ENCODE measurements at places on chromosomes 5 and 9.
A peak's percentile ranks its signal among the peaks of the same experiment; 100 is the strongest.

DNA sequence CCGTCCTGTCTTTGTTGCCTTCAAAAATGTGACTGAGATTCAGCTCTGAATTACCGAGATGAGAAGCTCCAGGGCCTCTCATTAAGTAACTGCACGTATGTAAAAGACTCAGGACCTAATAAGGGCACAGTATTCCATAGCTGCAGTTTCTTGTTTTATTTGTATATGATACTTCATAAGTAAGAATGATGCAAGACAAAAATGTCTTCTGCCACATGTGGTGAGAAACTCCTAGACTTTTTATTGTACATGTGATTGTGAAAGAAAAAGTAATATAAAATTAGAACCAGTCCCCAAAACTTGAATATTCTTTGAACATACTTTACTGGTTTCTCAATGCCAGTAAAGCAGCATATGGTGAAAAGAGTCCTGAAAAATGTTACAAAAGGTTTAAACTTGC, 110.1 kb upstream of the OTULINL start:
- DNase-seq, result no peak

GRCh38 chr9:27292659-27293405, 4.1 kb downstream of the EQTN start:
- DNase-seq, result peak; percentile 51

DNA sequence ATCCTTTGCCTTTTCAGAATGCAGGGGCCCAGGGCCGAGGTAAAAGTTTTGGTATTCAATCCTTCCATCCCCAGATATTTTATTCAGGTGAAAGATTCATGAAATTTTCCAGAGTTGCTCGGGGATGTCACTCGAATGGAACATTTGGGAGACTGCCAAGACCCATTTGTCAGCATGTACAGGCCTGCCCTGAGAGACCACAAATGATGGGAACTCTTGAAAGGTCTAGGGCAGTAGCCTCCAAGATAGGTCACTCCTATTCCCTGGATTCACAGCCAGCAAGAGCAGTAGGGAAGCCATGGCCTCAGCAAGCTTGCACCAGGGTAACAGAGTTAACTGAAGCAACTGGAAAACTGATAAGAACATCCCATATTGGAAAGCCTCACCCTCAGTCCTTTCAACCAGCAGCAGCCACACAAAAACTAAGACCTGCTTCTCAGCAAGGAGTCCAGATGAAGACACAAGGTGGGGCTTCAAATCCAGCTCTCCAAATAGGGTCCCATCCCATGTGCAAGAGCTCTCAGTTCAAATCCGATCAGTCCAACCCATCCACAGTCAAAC, 12.5 kb downstream of the CARD6 start:
- DNase-seq, result no peak

DNA sequence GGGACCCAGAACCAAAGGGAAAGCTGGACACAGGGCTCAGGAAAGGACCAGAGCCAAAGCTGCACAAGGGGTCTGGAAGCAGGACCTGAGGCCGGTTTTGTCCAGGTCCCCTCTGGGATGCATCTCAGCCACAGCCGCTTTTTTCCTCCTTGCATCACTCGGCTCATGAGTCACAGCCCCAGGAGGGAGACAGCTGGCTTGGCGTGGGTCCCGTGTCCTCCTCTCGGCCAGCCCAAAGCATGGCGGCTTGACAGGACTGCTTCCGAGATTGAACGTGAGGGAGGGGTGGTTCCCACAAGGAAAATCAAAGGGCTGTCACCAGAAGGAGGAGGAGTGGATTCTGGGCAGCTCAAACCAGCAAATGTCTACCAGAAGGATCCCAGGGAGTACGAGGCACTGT, 56.7 kb upstream of the CPLX2 start:
- peak; percentile 20 for DNase-seq

DNA sequence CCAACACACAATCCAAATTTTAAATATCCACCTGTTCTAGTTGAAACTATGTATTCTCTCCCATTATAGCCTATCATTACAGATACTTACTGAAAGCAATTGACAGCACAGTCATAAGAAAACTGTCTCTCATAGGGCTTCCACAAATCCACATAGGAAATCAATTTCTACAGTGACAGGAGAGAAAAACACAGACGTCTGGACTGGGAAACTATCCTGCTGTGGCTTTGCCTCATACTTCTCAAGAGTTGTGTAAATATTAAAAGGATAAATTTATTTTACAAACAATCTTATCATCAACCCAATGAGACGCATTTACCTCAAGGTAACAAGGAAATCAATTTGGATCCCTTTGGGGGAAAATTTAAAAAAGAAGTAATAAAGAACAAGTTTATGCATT, 517.5 kb downstream of the EFNA5 start:
- DNase-seq, result no peak

DNA sequence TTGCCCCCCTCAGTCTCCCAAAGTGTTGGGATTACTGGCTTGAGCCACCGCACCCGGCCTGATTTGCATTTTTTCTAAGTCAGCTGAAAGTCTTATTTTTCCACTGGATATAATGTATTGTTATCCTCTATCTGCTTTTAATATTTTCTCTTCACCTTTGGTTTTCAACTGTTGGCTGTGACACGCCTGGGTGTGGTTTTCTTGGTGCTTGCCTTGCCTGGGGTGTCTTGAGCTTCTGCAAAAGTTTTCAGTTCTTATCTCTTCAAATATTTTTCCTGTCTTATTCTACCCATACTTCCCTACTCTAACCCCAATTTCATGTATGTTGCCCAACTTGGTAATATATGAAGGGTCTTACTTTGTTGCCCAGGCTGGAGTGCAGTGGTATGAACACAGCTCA, 4.3 kb upstream of the MXD3 start:
- DNase-seq, result no peak

DNA sequence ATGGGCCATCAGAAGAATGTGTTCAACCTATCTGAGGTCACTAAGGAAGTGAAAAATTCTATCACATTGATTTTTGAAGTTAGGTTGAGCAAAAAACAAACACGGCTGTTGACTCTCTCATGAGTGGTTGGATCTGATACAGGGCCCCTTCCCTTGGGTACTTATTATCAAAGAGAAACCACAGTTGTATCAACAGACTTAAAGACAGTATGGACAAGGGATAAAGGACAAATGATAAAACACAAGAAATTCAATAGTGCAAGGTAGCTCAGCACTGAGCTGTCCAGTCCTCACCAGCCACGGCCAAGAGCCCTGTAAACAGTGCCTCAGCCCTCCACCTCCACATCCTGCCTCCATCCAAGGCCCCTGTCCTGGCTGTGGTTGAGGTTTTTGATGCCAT, 86.9 kb downstream of the UBE2QL1 start:
- DNase-seq, result no peak

DNA sequence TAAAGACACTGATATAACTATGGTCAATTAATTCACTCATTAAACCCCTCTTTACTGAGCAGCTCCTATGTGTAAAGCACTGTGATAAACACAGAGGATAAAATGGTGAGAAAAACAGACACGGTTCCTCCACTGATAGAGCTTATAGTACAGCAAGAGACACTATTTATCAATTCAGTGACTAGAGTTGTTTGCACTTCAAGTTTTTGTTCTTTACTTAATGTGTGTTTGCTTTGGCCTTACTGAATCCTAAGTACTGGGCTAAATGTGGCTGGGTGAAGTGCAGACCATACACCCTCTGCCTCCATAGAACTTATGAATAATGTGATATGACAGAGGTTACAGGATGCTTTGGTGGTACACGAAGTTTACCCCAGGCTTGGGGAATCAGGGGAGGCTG, 80.1 kb upstream of the ITGA1 start:
- DNase-seq, result no peak

- no peak for DNase-seq
Measured at GRCh38 chr5:115553082-115553481, 8.5 kb upstream of the FEM1C start.

- peak; percentile 59 for DNase-seq
Measured at GRCh38 chr5:154285661-154286408, 95.3 kb downstream of the GALNT10 start.

- DNase-seq, result no peak
Measured at GRCh38 chr5:43123887-43124286, 3.2 kb downstream of the ZNF131 start.

GRCh38 chr9:18360005-18360404, 113.9 kb upstream of the ADAMTSL1 start:
- no peak for DNase-seq

GRCh38 chr9:132590318-132591182, 8.1 kb downstream of the BARHL1 start:
- DNase-seq, result no peak

DNA sequence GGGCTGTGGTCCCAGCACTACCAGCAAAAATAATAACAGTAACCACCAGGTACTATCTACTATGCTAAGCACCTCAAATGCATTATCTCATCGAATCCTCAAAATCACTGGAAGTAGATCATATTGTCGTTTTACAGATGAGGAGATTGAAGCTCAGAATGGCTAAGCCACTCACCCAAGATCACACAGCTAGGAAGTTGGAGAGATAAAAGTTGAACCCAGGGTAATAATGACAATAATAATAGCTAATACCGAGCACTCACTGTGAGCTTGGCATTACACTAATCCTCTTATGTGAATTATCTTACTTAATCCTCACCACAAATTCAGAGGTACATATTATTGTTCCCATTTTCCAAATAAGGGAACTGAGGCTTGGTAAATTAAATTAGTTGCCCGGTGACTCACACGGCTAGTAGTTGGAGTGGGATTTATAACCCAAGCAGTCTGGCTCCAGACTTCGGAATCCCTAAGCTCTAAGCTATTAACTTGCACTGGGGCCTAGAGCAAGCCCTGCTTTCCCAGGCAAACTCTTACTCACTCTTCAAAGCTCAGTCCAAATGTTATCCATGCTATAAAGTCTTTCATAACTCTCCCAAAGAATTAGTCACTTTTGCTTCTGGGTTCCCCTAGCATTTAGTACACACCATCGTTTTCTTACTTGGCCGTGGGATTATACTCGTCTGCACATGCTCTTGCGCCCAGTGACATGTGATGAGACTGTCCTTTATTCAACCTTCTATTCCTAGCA, 3.8 kb downstream of the ARSI start:
- peak; percentile 86 for DNase-seq

- no peak for DNase-seq
Measured at GRCh38 chr9:121380846-121381245, 10.8 kb upstream of the STOM start.

DNA sequence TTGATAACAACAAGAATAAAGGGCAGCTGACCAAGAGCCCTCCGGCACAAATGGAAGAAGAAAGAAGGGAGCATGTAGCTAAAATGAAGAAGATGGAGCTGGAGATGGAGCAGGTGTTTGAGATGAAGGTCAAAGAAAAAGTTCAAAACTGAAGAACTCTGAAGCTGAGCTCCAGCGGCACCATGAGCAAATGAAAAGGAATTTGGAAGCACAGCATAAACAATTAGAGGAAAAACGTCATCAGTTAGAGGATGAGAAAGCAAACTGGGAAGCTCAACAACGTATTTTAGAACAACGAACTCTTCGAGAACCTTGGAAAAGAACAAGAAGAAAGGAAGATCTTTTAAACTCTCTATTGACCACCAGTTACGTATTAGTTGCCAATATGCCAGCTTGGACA, 100.9 kb downstream of the GABBR2 start:
- DNase-seq, result no peak

DNA sequence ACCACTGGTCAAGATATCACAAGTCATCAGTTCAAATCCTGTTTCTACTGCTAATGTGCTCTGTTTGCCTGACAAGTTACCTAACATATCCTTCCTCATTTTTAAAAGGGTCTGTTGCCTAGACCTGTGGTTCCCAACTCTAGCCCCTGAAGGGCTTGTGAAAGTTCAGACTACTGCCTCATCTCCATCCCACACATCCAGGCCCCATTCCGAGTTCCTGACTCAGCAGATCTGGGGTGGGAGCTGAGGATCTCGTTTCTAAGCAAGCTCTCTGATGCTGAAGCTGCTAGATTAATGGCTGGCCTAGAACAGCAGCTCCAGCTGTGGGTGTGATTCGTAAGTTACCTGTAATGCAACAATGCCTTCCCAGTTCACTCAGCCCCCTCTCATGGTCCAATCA, 32.5 kb downstream of the S1PR3 start:
- no peak for DNase-seq

GRCh38 chr9:38071470-38072134, 2.6 kb upstream of the SHB start:
- no peak for DNase-seq

- DNase-seq, result no peak
Measured at GRCh38 chr5:52356311-52356918, 431.3 kb upstream of the ITGA1 start.

GRCh38 chr5:154311362-154311761, 120.8 kb downstream of the GALNT10 start:
- no peak for DNase-seq

DNA sequence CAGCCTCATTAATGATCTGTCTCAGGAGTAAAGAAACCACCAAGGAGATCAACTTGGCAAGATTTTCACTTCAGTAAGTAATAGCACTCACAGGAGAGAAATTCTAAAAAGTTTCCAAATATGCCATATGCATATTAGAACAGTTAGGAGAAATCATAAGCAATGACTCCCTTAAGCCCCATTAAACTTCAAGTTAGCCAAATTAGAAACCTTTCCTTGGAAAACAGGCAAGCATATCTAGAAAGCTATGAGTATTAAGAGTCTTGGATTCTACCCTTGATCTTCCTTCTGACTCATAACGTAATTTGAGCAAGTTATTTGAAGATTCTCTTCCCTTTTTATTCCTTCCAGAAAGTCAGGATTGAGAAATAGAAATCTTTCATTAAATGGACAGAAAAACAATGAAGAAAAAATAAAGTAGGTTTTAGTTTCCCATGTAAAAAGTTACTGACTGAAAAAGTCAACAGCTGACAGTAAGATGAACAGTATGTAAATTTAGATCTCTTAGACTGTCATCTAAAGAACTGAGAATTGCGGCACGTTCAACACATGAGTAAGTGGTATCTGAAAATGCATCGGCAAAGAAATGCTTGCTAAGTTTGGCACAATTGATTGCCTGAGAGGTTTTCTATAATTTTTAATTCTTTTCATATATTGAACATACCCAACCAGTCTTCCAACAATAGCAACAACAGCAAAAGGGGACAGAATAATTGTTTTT, 565.7 kb upstream of the FTMT start:
- peak; percentile 2 for DNase-seq

Measured in AG09319 (cell line).